ENCODE measurements at places on chromosomes 16 and 17.
A peak's percentile ranks its signal among the peaks of the same experiment; 100 is the strongest.

DNA sequence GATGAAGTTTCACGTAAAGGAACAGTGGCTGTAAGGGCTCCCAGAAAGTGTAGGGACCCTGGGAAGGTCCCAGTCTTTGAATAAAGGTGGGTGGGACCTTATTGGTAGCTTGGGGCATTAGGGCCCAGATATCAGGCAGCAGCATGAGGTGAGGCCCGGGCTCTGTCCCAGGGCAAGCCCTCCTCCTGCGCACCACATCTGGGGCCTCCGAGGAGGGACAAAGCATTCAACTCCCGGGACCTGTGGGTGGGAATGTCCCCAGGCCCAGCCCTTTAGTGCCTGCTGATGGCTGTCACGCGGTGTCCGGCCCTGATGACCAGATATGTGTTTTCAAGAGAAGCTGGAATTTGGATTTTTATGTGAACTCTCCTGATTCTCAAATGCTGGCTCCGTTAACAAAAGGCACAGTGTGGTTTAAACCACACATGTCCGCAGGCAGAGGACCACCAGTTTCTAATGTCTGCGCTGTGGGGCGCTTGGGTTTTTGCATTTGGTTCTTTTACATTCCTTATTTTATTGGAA lies 30.4 kb downstream of the RAI1 start:
- DNase-seq: no peak

DNA sequence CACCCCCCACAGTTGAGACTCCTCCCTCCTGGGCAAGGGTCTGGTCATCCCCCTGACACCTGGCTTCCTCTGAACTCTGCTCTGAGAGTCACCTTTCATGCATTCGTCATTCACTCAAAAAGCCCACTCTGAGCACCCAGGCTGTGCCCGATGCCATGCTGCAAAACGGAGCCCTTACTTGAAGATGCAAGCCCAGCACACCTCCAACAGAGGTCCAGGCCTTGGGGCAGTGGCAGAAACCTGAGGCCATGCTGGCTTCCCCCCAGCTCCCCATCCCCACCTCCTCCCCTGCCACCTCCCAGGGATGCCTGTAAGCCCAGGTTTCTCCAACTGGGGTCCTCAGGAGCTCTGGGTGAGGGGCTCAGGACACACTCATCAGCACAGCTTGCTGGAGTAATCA lies 67.7 kb upstream of the TNRC6C start:
- no peak for DNase-seq

DNA sequence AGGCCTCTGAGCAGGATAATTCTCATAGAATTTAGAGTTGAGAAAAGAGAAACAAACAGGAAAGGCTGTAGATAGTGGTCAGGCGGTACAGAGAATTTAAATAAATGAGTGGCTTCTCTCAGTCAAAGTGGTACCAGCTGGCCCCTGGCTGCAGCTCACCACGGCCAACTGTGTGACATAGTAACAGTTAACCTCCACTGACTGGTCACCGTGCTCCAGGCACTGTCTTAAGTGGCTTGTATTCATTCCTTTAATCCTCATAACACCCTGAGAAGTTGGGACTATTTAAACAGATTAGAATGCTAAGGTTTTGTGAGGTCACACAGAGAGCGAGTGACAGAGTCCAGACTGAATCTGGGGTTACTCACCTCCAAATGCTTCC lies 108.9 kb downstream of the GNAO1 start:
- DNase-seq: peak; percentile 86

DNA sequence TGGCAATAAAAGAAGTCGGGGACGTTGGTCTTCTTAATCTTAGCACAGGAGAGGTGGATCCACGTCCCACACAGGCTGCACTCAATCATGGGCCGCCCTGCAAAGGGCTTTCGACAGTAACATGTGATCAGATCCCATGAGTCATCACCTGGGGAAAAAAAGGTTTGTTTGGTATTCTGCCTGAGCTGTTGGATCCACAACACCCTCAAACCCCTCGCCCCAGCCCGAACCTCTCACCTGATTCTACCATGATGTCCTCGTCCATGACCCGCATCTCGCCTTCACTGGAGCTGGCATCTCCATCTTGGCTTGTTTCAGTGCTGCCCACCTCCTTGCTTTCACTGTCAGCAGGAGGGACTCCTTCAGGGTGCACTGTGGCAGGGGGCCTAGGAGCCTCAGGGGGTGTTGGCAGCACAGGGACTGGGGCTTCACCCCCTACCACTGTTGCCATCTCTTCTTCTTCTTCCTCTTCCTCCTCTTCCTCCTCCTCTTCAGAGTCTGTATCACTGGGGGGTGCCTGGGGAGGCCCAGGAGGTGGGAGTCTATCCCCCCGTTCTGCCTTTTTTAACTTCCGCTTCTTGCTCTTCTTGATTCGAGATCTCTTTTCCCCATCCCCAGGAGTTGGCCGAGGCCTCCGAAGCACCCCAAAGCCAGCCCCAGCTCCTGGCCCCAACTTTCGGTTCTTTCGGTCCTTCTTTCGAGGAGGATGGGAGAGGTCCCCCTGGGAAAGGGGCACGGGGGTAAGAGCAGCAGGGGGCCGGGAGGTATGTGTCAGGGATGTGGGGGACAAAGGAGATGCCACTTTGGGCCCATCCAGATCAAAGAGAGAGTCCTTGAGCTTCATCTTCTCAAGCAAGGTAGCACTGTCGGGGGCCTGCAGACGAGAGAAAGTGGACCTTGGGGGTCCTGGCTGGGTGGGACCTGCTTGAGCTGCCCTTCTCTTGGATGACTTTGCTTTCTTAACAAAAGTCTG lies 1.7 kb upstream of the DVL2 start:
- DNase-seq: no peak

DNA sequence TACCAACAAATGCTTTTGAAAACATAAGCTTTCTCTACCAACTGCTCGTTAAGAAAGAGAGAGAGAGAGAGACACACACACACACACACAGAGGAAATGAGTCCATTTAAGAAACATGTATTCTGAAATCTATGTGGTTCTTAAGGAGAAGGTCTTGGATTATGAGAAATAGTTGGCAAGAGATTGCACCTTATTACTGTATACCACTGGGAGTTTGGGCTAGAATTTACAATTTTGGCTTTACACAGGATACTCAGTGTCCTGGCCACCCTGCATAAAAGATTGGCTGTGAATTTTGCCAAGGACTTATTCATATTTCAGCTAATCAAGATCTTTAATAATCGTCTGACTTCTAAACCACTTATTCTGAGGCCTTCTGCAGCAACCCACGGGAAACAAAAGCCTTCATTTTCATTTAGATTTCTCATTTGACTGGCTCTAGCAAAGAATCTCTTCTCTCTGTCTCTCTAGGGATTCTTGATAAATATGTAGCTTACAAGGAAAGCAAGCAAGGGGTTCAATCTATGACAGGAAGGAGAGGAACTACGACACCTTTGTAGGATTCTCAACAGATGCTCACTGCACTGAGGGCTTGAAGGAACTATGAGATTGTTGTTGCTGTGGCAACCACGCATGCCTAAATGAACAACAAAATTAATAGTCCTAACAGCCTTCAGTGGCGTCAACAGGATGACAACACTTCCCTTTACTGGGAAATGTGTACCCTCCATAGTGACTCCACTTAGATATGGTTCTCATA lies 75.3 kb upstream of the GNAO1 start:
- peak; percentile 29 for DNase-seq

GRCh38 chr16:72879846-72880245 lies 168.1 kb downstream of the ZFHX3 start:
- DNase-seq: no peak

- DNase-seq: no peak
Measured at GRCh38 chr16:22427556-22427955, 53.1 kb upstream of the CDR2 start.

DNA sequence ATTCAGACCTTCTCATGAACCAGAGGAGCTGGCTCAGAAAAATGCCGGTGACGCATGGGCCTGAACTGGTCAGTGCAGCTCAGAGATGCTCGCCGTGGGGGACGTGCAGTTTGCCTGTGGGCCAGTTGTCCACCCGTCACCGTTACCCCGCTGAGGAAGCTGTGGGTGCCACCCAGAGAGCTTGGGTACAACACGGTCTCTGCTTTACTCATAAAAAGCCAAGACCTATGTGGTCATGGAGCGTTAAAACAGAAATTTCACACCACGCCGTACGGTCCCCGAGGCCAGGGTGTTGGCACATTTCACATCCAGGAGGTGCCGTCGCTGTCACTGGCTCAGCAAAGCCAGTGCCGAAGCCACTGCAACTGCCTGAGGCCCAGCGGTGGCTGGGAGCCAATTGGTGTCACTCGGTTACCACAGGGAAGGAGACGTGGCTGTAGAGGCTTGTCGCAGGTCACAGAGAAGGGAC lies 120.9 kb downstream of the METRNL start:
- DNase-seq: no peak

GRCh38 chr17:61551255-61551742 lies 39.7 kb downstream of the NACA2 start:
- peak; percentile 55 for DNase-seq

DNA sequence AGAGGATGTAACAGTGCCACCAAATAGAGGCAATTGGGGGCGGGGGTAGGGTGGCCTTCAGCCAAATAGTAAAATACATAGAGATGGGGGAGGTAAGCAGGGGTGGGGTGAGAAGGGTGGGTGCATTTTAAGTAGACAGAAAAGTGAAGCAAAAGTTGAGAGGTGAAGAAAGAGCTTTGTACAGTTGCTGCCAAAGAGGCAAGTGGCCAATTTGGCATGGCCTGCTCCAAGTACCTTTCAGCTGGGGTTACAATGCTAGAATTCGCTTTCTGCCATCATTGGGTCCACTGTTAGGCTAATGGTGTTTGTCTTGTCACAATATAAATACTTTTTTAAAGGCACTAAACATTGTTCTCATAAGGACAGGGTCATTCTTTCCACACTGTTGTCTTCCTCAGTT lies 5.2 kb upstream of the TMEM97 start:
- no peak for DNase-seq

DNA sequence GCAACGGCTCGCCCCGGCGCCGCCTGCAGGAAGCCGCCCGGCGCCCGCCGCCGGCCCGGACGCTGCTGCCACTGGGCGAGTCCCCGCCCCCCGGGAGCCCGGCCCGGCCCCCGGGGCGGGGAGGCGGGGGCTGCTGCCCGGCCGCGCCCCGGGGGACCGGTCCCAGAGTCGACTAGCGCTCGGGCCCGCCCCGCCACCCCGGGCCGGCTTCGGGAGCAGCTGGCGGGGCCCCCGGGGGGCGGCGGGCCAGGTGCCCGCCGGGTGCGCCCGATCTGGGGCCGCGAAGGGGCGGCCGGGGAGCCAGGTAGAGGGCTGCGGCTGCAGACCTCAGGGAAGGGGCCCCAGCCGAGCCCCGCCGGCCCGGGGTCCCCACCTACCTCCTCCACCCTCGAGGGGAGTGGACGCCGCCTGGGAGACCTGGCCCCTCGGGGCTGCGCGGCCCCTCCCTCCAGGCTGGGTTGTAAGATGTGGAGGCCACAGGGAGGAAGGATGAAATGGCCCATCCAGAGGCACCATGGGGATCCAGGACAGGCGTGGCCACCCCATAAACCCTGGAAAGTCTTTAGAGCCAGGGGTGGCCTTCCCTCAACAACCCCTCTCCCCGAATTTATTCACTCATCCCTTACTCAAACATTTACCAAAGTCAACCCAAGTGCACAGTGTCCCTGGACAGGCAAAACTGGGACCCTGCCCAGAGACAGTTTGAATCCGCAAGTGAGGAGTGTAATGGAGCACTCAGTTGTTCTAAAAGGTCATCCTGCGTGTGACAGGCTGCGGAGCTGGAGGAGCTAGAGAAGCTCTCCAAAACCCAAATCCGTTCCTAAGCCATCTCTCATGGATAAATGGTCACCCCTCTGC lies at the start of gene CDYL2:
CDYL2 (minus strand) TSS at position 73 of the 858 bp plus-strand sequence. CDS start 425 bp downstream, outside the sequence.
- DNase-seq: peak; percentile 12

Measured in NCI-H82 (cell line).